ENCODE measurements at places on chromosomes 11 and 22. TPM values are rescaled to one million over a fixed set of nuclear protein-coding genes. Genes with fewer than 3 reads are reported as not detected.

FEN1 gene
- total RNA-seq, result 23.9 TPM

BACE1 gene
- total RNA-seq, result not detected

PPFIBP2 gene
- total RNA-seq, result 109 TPM

LRRC75B gene
- 0.34 TPM for total RNA-seq

DNA sequence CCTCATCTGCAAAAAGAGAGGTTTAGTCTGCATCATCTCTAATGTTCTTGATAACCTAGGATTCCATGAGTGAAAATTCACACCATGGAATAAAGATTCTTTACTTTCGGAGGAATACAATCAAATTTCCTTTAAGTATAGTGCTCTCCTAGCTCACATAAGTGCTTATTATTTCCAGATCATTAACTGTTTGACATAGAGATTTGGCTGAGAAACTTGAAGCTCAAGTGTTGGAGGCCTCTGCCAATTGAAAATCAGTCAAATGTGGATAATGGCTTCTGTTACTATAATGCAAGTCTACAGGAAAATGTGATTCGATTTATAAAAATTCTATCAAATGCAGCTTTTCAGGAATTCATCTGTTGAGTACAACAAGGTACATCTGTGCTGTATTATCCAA, 144.6 kb downstream of the KIF18A start:
- H3K4me3 ChIP-seq, result no peak overlapping the region
- H3K27ac ChIP-seq, result no peak overlapping the region
- H3K27me3 ChIP-seq, result no peaks in the 10 kb centered on the region

DNA sequence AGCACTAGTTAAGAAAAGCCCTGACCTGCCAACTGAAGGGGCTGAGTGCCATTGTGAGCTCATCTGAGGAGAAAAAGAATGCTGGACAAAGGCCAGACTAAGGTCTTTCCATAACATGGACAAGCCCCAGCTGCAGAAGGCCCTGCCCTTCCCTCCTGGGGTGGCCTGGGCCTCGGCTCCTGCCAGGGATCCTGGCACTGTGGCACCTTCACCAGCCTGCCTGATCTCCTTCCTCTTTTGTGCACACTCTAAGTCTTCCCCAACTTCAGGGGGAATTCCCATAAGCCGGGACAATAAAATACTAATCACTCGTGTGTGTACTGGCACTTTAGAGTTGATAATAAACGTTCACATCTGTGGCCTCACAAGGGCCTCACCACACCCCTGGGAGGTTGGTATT, 9.9 kb downstream of the TMPRSS13 start:
- no peaks in the 10 kb centered on the region for H3K36me3 ChIP-seq
- no peak for DNase-seq
- H3K27ac ChIP-seq, result peak overlapping the region; percentile 84
- peak overlapping the region; percentile 24 for H3K4me3 ChIP-seq
- H3K27me3 ChIP-seq, result no peaks in the 10 kb centered on the region

DNA sequence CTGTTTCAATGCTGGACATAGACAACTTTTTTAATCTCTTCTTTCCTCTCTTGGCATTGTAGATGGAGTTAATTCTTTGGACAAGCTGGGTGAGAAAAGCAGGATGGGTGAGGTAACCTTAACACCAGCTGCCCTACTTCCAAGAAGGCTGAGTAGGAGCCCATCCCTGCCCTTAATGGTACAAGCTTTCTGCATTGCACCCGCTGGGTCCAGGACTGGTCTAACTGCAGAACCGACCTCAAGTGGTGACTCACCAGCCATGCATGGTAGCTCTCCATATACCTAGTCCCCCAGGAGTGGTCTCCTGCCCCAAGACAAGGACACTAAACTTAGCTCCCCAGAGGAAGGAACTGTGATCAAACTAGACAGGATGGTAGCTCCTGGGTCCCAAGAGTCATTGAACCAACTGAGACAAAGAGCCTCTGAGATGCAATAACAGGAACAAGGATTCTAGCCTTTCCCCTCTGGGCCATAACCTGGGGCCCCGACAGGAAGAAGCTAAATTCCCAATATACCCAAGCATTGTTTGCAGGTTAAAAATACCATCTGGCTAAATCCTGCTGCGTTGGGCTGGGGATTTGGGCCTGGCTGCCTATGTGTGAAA, 32.1 kb downstream of the RPL27A start:
- no peaks in the 10 kb centered on the region for H3K36me3 ChIP-seq
- H3K27ac ChIP-seq, result no peak overlapping the region
- no peak overlapping the region for H3K4me3 ChIP-seq
- no peak for DNase-seq
- peaks cover 19% of the 10 kb centered on the region for H3K4me1 ChIP-seq

DNA sequence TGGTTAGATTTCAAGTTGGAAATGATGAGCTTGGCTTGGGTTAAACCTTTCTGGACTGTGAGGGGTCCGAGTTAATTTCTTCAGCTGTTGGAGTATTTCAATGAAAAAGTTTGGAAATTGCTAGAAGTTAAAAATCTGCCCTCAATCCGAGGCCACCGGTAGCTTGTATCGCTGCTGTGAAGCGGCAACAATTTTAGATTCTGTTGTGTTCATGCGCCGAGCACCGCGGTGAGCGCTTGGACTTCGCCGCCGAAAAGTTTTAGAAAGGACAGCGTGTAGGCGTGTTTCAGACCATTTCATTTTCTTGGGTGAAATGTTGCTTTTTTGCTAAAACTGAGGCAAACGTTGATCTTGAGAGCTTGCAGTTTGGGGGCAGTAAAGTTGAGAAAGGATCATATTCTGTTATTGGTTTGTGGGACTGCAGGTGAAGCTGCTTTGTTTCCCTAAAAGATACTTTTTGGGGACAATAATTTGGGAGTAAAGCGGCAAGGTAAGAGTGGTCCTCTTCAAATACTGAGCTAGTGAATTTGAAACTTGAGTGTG, 928 bp downstream of the FBXO7 start:
- no peaks in the 10 kb centered on the region for H3K27me3 ChIP-seq
- DNase-seq, result no peak
- H3K36me3 ChIP-seq, result peaks cover 17% of the 10 kb centered on the region
- H3K27ac ChIP-seq, result peak overlapping the region; percentile 91
- peaks cover 37% of the 10 kb centered on the region for H3K4me1 ChIP-seq
- H3K4me3 ChIP-seq, result peak overlapping the region; percentile 95

- peaks cover 55% of the 10 kb centered on the region for H3K36me3 ChIP-seq
- H3K27me3 ChIP-seq, result no peaks in the 10 kb centered on the region
- no peak overlapping the region for H3K4me3 ChIP-seq
- H3K4me1 ChIP-seq, result no peaks in the 10 kb centered on the region
These were observed 42.8 kb downstream of the GRAMD4 start for GRCh38 chr22:46663001-46663400.

GRCh38 chr11:110958216-110958615, 246.0 kb upstream of the ARHGAP20 start:
- H3K4me3 ChIP-seq, result no peak overlapping the region
- H3K27ac ChIP-seq, result no peak overlapping the region
- no peaks in the 10 kb centered on the region for H3K36me3 ChIP-seq
- peaks cover 9% of the 10 kb centered on the region for H3K27me3 ChIP-seq
- H3K4me1 ChIP-seq, result no peaks in the 10 kb centered on the region

GRCh38 chr22:40633036-40633435, 3.5 kb downstream of the MRTFA start:
- no peaks in the 10 kb centered on the region for H3K27me3 ChIP-seq
- peaks cover 11% of the 10 kb centered on the region for H3K36me3 ChIP-seq
- peaks cover 66% of the 10 kb centered on the region for H3K4me1 ChIP-seq
- no peak for DNase-seq
- peak overlapping the region; percentile 12 for H3K27ac ChIP-seq
- no peak overlapping the region for H3K4me3 ChIP-seq

GRCh38 chr11:125842321-125842948, 9.3 kb downstream of the PATE4 start:
- H3K36me3 ChIP-seq, result peaks cover 3% of the 10 kb centered on the region
- H3K27ac ChIP-seq, result no peak overlapping the region
- H3K4me1 ChIP-seq, result no peaks in the 10 kb centered on the region
- DNase-seq, result no peak
- no peaks in the 10 kb centered on the region for H3K27me3 ChIP-seq

- no peak for DNase-seq
- no peak overlapping the region for H3K4me3 ChIP-seq
- H3K27ac ChIP-seq, result no peak overlapping the region
- H3K4me1 ChIP-seq, result no peaks in the 10 kb centered on the region
- no peaks in the 10 kb centered on the region for H3K27me3 ChIP-seq
These were observed 32.9 kb downstream of the ZC3H7B start for GRCh38 chr22:41334215-41334614.

GRCh38 chr22:44730022-44730393, 22.4 kb upstream of the ARHGAP8 start:
- no peak overlapping the region for H3K27ac ChIP-seq
- no peak overlapping the region for H3K4me3 ChIP-seq
- H3K4me1 ChIP-seq, result peaks cover 10% of the 10 kb centered on the region
- H3K36me3 ChIP-seq, result peaks cover 11% of the 10 kb centered on the region
- no peak for DNase-seq

- H3K4me3 ChIP-seq, result no peak overlapping the region
- H3K27ac ChIP-seq, result no peak overlapping the region
- no peaks in the 10 kb centered on the region for H3K36me3 ChIP-seq
- DNase-seq, result no peak
- peaks cover 13% of the 10 kb centered on the region for H3K27me3 ChIP-seq
These were observed 305.5 kb upstream of the PLET1 start for GRCh38 chr11:112566124-112566523.

DNA sequence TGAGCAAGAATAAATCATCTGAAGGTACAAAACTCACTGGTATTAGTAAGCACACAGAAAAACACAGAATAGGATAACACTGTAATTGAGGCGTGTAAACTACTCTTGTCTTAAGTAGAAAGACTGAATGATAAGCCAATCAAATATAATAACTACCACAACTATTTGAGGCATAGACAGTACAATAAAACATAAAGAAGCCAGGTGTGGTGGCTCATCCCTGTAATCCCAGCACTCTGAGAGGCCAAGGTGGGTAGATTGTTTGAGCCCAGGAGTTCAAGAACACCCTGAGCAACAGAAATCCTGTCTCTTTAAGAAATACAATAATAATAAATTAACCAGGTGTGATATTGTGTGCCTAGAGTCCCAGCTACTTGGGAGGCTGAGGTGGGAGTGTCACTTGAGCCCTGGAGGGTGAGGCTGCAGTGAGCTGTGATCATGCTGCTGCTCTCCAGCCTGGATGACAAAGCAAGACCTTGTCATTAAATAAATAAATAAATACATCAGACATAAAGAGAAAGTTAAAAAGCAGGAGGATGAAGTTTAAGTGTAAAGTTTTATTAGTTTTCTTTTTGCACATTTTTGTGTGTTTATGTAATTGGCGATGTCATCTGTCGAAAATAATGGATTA, 390.6 kb downstream of the DYNC2H1 start:
- H3K36me3 ChIP-seq, result no peaks in the 10 kb centered on the region
- H3K4me1 ChIP-seq, result no peaks in the 10 kb centered on the region
- H3K27ac ChIP-seq, result no peak overlapping the region
- peaks cover 2% of the 10 kb centered on the region for H3K27me3 ChIP-seq
- no peak overlapping the region for H3K4me3 ChIP-seq
- no peak for DNase-seq

GRCh38 chr22:43886231-43886630, 5.6 kb downstream of the PNPLA5 start:
- no peaks in the 10 kb centered on the region for H3K36me3 ChIP-seq
- H3K27ac ChIP-seq, result no peak overlapping the region
- H3K4me3 ChIP-seq, result no peak overlapping the region
- DNase-seq, result no peak
